ENCODE measurements at places on chromosomes 1 and 21.

DNA sequence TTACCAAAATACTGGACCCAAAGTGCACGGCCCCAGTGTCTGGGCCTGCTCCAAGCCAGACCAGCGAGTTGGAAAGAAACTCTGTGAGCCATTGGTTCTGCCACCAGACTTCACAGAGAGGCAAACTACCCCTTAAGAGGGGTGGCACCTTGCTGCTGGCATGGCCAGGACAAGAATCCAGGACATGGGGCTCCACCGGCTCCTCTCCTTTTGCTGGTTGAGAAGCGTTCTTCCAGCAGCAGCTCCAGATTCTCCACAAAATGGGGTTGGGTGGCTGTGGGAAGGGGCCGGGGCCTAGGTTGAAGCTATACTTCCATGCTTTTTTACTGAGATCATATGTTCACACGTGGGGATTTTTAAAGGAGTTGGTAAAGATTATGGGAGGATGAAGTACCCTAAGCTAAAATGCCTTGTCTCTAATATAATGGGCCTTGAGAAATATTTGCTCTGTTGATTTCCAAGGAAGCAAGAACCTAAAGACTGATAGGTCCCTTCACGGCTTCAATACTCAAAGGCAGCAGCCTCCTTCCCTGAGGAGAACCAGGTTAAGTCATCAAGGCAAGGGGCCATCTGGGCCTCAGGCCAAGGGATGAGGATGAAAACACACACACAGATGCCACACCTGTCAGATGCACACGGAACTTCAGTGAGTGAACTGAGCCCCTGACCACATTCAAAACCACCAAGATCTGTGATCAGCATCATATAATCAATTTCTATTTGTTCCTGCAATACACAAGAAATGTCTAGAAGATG is 3.1 kb downstream of the C1orf198 start:
- no peak for DNase-seq

- no peak for DNase-seq
These were observed 6.8 kb downstream of the CPT2 start for GRCh38 chr1:53203466-53203865.

DNA sequence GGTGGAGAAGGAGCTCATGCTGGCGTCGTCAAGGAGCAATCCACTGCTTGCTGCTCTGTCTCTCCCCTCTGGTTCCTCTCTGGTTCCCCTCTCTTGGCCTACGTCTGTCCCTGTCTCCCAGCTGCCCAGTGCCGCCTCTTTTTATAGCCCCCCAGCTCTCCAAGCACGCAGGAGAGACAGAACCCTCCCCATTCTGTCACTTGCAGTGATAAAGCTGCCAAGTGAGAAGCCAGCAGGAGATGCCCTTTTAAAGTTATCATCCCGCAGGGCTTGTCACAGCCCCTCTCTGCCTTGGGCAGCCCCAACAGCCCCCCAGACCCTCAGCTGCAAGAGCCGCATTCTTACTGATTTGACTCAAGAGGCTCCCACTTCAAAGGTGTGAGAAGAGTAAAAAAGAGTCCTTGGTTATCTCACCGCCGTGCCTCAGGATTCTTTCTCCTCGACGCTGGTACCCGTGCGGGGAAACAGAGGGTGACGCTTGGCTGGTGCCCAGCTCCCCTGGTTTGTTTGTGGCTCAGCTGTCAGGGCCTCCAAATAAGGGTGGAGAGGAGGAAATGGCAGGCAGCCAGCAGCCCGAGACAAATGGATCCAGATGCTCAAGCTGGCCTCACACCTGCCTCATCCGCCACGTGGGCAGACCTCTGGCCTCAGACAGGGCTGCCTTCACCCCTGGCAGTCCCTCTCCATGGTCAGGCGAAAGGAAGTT is at the start of gene NPPA:
TSS of gene NPPA (minus strand) at position 117 of the 706 bp plus-strand sequence. CDS start at position 18, 99 bp downstream.
- DNase-seq, result no peak

DNA sequence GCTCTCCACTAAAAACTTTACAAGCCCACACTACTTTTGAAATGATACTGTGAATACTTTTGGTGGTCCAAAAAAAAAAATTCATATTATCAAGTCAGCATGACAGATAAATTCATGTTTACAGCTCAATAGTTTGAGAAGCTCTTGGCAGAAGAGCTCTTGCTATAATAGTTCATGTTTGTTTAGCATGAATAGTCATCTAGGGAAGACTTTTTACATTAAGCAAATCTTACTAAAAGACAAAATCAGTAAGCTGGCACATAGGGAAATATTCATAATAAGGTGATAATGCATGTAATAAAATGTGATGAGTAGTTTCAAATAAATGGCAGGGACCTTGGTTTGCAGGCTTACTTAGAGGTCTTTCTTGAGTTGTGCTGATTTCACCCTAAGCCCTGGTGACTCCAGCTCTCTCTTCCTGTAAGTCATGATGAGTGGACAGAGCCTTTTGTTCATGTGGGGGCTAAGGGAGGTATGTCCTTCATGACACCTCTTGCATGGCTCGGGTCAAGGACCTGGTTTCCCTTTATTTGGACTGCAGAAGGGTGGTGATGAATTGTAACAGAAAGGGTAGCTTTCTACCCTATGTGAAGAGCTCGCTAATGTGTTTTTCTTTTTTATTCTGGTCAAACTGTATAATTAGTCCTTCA is 166.7 kb downstream of the GABPA start:
- DNase-seq, result no peak

DNA sequence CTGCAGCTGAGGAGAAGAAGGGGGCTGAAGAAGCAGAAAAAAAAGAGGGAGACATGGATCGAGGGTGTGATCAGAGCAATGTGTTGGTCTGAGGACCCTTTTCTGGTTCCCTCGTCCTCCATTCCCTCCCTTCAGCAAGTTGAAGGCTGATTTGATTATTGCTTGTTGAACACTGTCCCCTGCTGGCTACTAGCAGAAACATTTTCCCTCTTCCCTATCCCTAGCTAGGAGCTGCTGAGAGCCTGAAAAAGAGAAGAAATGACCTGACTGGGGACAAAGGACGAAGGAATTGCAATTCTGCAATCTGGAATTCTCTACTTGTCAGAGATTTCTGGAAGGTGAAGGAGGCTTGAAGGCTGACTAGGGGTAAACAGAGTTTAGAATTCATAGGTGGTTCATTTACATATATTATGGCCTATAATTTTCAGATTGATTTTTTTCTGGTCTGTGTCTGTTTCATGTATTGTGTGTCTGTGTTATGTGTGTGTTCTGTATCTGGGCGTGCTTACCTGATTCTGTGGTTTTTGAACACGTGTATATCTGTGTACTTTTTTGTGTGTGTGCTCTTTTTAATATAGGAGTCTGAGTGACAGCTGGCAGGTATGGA is 9.8 kb downstream of the NHLH1 start:
- no peak for DNase-seq

DNA sequence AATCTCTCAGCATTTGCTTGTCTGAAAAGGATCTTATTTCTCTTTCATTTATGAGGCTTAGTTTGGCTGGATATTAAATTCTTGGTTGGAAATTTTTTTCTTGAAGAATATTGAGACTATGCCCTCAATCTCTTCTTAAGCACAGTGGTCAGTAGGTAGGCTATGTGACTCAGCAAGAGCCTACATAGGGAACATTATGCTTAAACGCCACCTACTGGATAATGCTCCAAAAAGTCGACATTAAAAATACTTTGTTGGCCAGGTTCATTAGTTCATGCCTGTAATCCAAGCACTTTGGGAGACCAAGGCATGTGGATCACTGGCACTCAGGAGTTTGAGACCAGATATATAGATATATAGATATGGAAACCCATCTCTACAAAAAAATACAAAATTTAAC is 678.0 kb upstream of the USP24 start:
- no peak for DNase-seq

DNA sequence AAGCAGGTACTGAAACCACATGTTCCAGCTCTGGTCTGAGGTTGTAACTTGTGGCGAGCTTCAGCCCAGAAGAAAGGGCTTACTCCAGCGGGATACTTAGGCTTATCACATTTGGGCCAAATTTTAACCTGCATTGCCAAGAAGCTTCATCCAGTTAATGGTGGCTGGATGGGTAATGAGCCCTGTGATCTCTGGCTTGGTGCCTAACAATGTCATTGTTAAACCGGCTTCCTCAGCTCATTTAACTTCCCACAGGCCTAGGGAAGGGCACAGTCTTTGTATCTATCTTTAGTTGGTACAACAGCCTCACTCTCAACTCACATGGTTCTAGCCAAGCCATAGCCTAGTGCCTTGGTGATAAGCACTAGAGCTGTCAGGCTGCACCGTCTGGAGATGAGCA is 43.6 kb upstream of the CCDC190 start:
- no peak for DNase-seq

GRCh38 chr1:17998889-17999288 is 108.7 kb upstream of the IGSF21 start:
- DNase-seq, result no peak

- no peak for DNase-seq
These were observed 112.5 kb upstream of the GFI1 start for GRCh38 chr1:92599184-92599583.

GRCh38 chr1:1432951-1433803 is 2.3 kb upstream of the VWA1 start:
- DNase-seq, result no peak

- no peak for DNase-seq
These were observed 58.1 kb downstream of the ZSWIM5 start for GRCh38 chr1:45148209-45148825.

GRCh38 chr1:31643976-31644559 is 608 bp downstream of the PEF1 start:
- no peak for DNase-seq

Data from stimulated activated CD4-positive, alpha-beta T cell treated with anti-CD3 and anti-CD28 coated beads, Interleukin-12 subunit alpha, Interleukin-12 subunit beta, amount 100 ng/mL, for 24 hours (primary cell).